ENCODE measurements at places on chromosomes 1 and 21. TPM values are rescaled to one million over a fixed set of nuclear protein-coding genes. Genes with fewer than 3 reads are reported as not detected.

The LRRC39 gene
- total RNA-seq: 0.50 TPM

- DNase-seq: peak; percentile 24
- H3K27me3 ChIP-seq: no peaks in the 10 kb centered on the region
- no peak overlapping the region for H3K4me3 ChIP-seq
- no peak overlapping the region for H3K27ac ChIP-seq
Measured at GRCh38 chr1:229037806-229038405, 233.0 kb upstream of the RAB4A start.

GRCh38 chr1:231628207-231628876 is 1.8 kb downstream of the DISC1 start:
- H3K36me3 ChIP-seq: no peaks in the 10 kb centered on the region
- peaks cover 4% of the 10 kb centered on the region for H3K27me3 ChIP-seq
- peak overlapping the region; percentile 88 for H3K27ac ChIP-seq
- peaks cover 36% of the 10 kb centered on the region for H3K4me1 ChIP-seq
- no peak for DNase-seq

GRCh38 chr1:69175053-69175452 is 392.7 kb upstream of the LRRC7 start:
- no peak overlapping the region for H3K27ac ChIP-seq
- no peaks in the 10 kb centered on the region for H3K27me3 ChIP-seq
- H3K4me1 ChIP-seq: no peaks in the 10 kb centered on the region
- no peak overlapping the region for H3K4me3 ChIP-seq
- DNase-seq: no peak

The AGMAT gene
- not detected for total RNA-seq

The LCE1A gene
- not detected for total RNA-seq

The HEYL gene
- total RNA-seq: 8.8 TPM

The G0S2 gene
- 4.9 TPM for total RNA-seq

DNA sequence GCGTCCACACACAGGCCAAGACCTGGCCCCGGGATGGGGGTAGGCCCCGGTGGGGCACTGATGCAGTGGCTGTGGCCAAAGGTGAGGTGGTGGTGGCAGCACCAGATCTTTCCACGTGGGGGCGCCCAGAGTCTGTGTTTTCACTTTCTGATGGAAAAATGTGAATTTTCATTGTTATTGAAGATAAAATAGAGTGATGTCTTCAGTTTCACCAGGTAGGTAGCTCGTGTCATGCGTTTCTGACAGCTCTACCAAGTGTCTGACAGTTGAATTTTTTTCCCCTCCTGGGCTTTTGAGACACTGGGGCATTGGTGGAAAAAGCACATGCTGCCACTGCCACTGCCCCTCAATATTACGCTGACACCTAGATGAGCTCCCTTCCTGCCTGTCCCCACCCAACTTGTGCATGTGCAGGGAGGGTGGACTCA is 40.0 kb upstream of the MAGOH start:
- no peak overlapping the region for H3K27ac ChIP-seq
- H3K36me3 ChIP-seq: no peaks in the 10 kb centered on the region
- H3K27me3 ChIP-seq: peaks cover 9% of the 10 kb centered on the region
- H3K4me1 ChIP-seq: no peaks in the 10 kb centered on the region

DNA sequence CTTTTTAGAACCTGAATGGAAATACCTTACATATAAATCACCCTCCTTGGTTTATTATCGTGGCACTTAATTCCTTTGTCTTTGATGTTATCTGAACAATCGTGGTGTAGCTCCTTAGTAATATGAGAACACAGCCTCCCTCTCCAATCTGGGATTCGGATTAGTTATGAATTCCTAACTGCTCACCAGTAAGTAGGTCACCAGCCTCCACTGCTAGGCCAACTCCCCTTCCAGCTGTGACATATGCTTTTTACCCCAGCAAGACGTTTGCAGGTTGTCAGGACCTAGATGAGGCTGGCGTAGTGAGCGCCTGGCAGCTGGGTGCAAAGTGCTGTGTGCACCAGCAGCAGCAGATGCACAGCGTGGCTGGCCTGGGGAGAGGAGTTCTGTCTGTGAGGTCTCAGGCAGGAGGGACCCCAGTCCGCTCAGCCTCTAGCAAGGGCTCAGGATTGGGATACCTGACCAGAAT is 38.2 kb downstream of the NTPCR start:
- H3K4me3 ChIP-seq: no peak overlapping the region
- no peaks in the 10 kb centered on the region for H3K4me1 ChIP-seq
- no peak for DNase-seq
- H3K36me3 ChIP-seq: peaks cover 15% of the 10 kb centered on the region

GRCh38 chr21:38958323-38958705 is 152.6 kb downstream of the ETS2 start:
- DNase-seq: no peak
- H3K27ac ChIP-seq: no peak overlapping the region
- no peaks in the 10 kb centered on the region for H3K27me3 ChIP-seq

DNA sequence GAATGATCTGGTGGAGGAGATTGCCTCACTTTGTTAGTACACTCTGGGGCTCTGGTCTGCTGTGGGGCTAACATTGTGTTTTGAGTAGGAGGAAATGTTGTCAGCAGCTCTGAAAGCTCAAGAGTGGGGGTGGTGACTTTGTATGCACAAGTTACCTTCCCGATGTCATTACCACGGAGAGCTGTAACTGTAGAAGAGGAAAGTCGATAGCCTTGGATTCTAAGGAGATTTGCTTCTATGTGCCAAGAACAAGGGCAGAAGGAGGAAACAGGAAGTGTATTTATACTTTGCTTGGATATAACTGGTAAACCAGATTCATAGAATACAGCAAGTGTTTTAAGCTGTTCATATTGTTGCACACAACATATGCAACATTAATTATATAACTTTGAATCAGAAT is 196.1 kb downstream of the AMY1C start:
- no peaks in the 10 kb centered on the region for H3K36me3 ChIP-seq
- no peak overlapping the region for H3K27ac ChIP-seq
- H3K27me3 ChIP-seq: no peaks in the 10 kb centered on the region
- H3K4me1 ChIP-seq: no peaks in the 10 kb centered on the region
- no peak overlapping the region for H3K4me3 ChIP-seq

DNA sequence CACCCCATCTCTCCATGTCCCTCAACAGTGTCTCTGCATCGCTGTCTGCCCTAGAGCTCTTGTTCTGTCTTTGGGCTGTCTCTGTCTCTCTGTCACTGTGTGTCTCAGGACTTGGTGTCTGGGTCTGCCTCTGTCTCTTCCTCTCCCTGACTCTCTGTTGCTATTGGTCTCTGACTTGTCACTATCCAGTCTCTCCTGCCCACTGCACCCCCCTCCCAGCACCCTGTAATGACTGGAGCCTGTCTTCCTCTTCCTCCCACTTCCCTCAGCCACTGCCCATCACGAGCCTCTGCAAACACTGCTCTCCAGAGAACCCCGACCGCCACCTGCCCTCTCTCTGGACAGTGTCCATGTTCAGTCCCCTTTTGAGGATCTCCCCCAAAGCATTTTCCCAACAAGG is 12.1 kb downstream of the PEAR1 start:
- H3K4me1 ChIP-seq: peaks cover 63% of the 10 kb centered on the region
- no peak for DNase-seq
- H3K36me3 ChIP-seq: peaks cover 31% of the 10 kb centered on the region
- no peaks in the 10 kb centered on the region for H3K27me3 ChIP-seq

DNA sequence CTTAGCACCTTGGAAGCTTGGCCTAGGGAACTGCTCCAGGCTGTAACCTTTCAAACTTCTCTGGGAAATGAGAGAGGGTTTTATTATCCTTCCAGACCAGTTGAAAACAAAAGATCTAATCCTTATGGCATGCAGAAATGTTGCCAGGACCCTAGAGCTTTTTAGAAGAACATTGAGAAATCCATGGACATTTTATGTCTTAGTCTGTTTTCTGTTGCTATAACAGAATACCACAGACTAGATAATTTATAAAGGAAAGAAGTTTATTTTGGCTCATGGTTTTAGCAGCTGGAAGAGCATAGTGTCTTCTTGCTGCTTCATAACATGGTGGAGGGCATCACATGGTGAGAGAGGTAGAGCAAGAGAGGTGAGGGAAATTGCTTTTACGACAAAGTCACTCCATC is 25.8 kb downstream of the OSBPL9 start:
- DNase-seq: no peak
- H3K27me3 ChIP-seq: no peaks in the 10 kb centered on the region
- no peaks in the 10 kb centered on the region for H3K36me3 ChIP-seq
- peaks cover 61% of the 10 kb centered on the region for H3K4me1 ChIP-seq

The CYP4Z1 gene
- 1.7 TPM for total RNA-seq

- no peaks in the 10 kb centered on the region for H3K36me3 ChIP-seq
- H3K27ac ChIP-seq: no peak overlapping the region
- no peak overlapping the region for H3K4me3 ChIP-seq
- H3K4me1 ChIP-seq: peaks cover 28% of the 10 kb centered on the region
- H3K27me3 ChIP-seq: no peaks in the 10 kb centered on the region
Measured at GRCh38 chr21:39367783-39368182, 18.9 kb upstream of the HMGN1 start.

- H3K27ac ChIP-seq: no peak overlapping the region
- no peaks in the 10 kb centered on the region for H3K36me3 ChIP-seq
- no peak for DNase-seq
- no peaks in the 10 kb centered on the region for H3K27me3 ChIP-seq
- H3K4me1 ChIP-seq: no peaks in the 10 kb centered on the region
- H3K4me3 ChIP-seq: no peak overlapping the region
Measured at GRCh38 chr21:36816561-36817130, 117.7 kb downstream of the SIM2 start.

The KIF21B gene
- total RNA-seq: 1.7 TPM

DNA sequence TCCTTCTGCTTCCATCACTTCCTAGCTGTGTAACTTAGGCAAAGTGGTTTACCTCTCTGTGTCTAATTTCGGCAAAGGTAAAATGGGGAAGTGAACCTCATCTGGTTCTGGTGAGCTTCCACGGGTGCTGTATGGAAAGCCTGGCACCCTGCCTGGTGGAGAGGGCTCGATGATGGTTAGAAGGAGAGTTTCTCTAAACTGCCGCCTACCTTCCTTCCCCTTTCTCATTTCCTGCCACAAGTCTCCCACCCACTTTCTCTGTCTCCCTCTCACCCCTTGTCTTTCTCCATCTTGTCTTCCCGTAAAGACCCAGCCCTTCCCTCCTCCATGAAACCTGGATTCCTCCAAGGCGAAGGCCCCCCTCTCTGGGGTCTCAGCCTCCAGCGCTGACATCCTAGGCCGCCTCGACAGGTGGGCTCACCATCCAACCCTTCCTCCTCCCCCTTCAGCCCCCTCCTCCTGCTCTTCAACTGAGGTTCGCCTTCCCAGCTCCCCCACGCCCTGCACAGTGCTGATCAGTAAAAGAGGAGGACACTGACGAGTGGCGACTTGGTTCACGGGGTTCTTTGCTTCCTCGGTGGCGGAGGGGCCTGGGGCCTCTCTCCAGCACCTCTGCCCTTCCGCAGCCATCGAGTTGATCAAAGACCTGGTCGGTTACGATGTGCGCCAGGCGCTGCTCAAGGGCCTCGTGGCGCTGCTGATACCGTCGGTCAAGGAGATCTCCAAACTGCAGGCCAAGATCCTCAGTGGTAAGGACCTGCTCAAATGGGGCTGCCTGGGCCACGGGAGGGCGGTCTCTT is 7.3 kb downstream of the RNU5D-1 start:
- peaks cover 16% of the 10 kb centered on the region for H3K27me3 ChIP-seq
- no peak overlapping the region for H3K4me3 ChIP-seq
- DNase-seq: no peak
- H3K27ac ChIP-seq: no peak overlapping the region
- no peaks in the 10 kb centered on the region for H3K36me3 ChIP-seq

The HIVEP3 gene
- total RNA-seq: 2.1 TPM

GRCh38 chr1:29642519-29642918 is 406.2 kb downstream of the PTPRU start:
- H3K4me1 ChIP-seq: no peaks in the 10 kb centered on the region
- no peak overlapping the region for H3K27ac ChIP-seq
- no peaks in the 10 kb centered on the region for H3K36me3 ChIP-seq
- H3K4me3 ChIP-seq: no peak overlapping the region

GRCh38 chr21:15826908-15827601 is 97.3 kb downstream of the USP25 start:
- H3K27ac ChIP-seq: peak overlapping the region; percentile 17
- H3K27me3 ChIP-seq: no peaks in the 10 kb centered on the region
- DNase-seq: no peak
- no peaks in the 10 kb centered on the region for H3K36me3 ChIP-seq

The ALX3 gene
- not detected for total RNA-seq

The PTGFR gene
- 2.9 TPM for total RNA-seq

DNA sequence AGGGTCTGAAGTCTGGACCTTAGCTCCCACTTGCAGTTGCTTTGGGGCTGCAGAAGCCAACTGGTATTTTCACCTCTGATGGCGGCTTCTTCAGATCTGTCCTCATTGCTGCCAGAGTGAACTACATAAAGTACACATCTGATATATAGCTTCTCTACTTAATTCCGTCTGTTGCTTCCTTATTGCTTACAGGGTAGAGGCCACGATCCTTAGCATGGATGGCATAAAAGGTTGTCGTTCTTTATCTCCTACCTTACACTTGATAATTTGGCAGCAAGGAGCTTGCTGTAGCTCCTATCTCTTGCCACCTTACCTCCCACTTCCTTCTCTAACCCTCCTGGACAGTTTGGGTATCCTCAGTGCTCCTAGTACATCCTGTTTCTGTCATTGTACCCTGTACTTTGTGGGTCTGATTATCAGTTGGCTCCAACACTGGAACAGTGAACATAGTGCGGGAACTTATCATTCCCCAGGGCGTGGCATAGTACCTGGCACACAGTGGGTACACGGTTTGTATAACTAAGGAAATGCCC is 30.9 kb upstream of the NBL1 start:
- H3K4me1 ChIP-seq: peaks cover 19% of the 10 kb centered on the region
- H3K36me3 ChIP-seq: no peaks in the 10 kb centered on the region
- peak overlapping the region; percentile 57 for H3K27ac ChIP-seq
- H3K4me3 ChIP-seq: no peak overlapping the region

- DNase-seq: no peak
- H3K4me3 ChIP-seq: no peak overlapping the region
- no peaks in the 10 kb centered on the region for H3K27me3 ChIP-seq
- peaks cover 26% of the 10 kb centered on the region for H3K4me1 ChIP-seq
Measured at GRCh38 chr1:67561704-67562113, 123.3 kb upstream of the GADD45A start.

The ARTN gene
- not detected for total RNA-seq

DNA sequence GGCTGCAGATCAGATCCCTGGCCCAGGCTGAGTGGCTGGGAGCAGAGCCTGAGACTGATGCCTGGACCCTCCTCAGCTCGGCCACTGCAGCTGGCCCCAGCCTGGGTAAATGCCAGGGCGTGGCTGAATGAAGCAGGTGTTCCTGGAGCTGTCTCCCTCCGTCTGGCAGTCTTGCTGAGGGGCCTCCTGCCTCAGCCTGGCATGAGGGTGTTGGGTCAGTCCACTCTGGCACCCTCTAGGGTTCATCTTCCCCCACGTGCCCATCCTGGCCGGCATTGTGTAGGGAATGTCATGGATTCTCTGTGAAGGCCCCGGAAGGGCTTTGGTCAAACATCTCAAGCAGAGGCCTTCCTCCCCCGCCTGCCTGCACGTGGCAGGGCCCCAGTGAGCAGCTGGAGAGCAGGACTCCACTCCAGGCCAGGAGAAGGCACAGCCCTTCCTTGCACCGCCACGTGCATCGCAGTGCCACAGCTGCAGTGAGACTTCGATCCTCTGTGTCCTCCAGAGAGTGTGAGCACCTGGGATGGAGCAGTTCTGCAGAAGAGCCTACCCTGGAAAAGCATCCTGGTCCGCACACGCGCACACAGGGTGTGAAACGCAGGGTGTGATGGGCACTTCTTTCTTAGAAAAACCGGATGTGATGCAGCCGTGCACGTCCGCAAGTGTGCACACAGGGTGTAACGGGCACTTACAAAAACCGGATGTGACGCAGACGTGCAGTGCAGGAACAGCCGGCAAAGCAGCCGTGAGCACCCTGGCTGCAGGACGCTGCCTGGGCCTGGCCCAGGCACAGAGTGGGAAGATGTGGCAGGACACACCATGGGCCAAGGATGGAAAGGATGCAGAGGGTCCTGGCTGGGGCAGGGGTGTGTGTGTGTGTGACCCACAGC is 4.6 kb upstream of the KRTAP10-4 start:
- H3K4me3 ChIP-seq: no peak overlapping the region
- no peaks in the 10 kb centered on the region for H3K27me3 ChIP-seq
- no peaks in the 10 kb centered on the region for H3K4me1 ChIP-seq
- no peaks in the 10 kb centered on the region for H3K36me3 ChIP-seq
- H3K27ac ChIP-seq: no peak overlapping the region
- peak; percentile 64 for DNase-seq
